ENCODE measurements at places on chromosomes 13 and 19.
A peak's percentile ranks its signal among the peaks of the same experiment; 100 is the strongest.

- no peak for DNase-seq
Observed at GRCh38 chr13:95044452-95045205, 256.6 kb downstream of the ABCC4 start.

DNA sequence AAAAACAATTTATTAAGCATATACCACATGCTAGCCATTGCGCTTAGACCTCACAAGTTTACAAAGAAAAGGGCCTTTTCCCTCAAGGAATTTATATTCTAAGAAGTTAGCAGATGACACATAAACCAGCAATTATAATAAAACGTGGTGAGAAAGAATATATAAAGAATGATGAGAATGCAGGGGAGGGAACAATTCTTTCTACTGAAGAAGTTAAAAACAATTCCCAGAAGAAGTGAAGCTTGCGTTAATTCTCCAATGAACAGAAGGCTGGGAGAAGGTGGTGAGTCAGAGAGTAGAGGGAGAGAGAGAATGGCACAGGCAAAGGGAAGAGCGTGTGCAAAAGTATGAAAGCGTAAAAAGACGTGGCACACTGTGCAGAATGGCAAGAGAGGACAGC is 69.5 kb upstream of the ZDHHC20 start:
- no peak for DNase-seq

GRCh38 chr13:42007844-42008243 is 40.6 kb upstream of the DGKH start:
- no peak for DNase-seq

DNA sequence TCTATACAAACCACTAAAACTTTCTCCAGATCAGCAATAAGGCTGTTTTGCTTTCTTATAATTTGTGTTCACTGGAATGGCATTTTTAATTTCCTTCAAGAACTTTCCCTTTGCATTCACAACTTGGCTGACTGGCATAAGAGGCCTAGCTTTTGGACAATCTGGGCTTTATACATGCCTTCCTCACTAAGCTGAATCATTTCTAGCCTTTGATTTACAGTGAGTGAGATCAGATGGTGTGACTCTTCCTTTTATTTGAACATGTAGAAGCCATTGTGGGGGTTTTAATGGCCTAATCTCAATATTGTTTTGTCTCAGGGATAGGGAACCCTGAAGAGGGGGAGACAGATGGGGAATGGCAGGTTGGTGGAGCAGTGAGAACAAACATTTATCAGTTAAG is 82.7 kb downstream of the FOXO1 start:
- no peak for DNase-seq

DNA sequence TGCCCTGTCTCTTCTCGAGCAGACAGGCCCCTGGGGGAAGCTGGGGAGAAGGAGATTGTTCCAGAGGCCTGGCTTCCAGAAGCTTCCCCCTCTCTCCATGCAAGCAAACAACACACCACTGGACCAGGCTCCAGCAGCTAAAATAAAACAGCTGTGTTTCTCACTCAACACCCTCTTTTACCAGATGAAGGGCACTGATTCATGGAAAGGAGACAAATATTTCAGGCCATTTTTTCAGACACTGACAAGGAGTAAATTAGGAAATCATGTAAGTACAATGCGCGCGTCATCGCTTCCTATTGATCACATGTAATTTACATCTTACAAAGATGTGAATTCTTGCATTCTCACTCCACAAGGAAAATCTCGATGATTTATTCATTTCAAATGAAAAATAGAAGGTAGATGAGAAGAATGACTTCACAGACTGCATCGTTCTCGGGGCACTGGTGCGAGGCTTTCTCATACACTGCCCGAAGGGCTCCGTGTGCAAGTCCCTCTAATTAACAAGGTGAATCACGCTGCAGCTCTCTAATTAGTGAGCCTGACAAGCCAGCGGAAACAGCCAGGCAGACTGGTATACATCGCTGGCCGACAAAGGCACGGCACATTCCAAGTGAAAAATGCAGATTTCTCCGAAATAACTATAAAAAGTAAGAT is 153.6 kb downstream of the KCTD15 start:
- DNase-seq, result no peak

DNA sequence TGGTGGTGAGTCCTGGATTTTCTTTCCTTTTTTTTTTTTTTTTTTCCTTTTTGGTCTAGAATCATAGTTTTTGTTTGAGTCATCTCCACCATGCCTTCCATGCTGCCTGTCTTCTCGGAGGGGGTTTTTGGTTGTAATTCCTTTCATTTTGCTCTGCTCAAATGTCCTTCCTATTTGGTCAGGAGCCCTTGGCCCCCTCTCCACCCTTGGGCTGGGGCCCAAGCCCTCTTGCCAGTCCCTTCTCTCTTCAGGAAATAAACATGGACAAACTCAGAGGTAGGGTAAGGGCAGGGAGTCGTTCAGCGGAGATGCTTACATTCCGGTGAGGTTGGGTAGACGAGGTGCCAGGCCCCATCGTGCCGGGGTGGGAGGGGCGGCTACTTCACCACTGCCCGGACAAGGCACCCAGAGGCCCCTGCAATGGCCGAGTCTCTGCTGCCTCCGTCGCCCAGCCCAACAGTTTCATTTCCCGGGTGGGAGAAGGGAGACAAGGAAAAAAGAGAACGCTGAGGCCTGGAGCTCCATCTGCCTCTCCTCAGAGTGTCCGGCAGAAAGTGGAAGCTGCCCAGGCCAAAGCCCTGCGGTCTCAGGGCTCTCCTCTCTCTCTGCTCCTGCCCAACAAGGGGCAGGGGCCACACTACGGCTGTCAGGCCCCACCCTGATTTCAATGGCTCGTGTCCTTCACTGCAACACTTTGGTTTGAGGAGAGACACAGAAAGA is 12.7 kb downstream of the ZNF574 start:
- DNase-seq, result no peak

DNA sequence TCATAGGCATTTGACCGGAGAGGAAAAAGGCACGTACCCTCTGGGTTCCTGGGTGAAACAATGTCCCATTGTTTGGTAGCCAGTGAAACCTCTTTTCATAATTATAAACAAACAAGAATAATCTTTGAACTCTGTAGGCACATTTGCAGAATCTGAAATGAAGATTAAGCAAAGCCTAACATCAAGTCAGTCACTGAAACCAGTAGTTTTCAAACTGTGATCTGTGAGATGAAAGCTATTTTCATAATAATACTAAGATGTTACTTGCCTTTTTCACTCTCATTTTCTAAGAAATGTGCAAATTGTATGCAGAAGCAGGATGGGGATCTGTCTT is 105.4 kb downstream of the WDFY2 start:
- DNase-seq, result peak; percentile 56

GRCh38 chr19:43553656-43554055 is 20.7 kb downstream of the ZNF575 start:
- no peak for DNase-seq

DNA sequence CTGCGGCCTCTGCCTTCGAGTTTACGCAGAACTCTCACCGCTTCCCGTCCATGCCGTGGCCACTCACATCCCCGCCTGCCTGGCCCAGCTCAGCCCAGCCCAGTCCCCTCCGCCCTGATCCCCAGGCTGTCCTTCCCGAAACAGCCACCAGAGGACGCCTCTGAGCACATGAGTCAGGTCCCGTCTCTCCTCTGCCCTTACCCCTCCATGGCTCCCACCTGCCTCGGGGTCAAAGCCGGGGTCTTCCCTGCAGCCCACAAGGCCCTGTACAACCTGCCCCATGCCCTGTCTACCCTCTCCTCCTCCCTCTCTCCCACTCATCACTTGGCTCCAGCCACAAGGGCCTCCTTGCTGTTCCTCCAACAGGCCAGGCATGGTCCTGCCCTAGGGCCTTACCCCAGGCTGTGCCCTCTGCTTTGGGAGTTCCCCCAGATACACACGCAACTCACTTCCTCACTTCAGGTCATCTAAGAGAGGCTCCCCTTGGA is 8.1 kb upstream of the SEMA6B start:
- DNase-seq, result peak; percentile 34

GRCh38 chr13:97321616-97322321 is 99.6 kb downstream of the MBNL2 start:
- DNase-seq, result no peak

- DNase-seq, result no peak
Observed at GRCh38 chr19:55620410-55621204, 3.8 kb downstream of the ZNF784 start.

- DNase-seq, result no peak
Observed at GRCh38 chr13:74835579-74835978, 646.4 kb downstream of the TBC1D4 start.

GRCh38 chr19:33304760-33305647 is 2.7 kb upstream of the CEBPA start:
- DNase-seq, result no peak

- DNase-seq, result no peak
Observed at GRCh38 chr19:1407528-1408299, at the start of gene DAZAP1. DAZAP1 (plus strand) TSS chr19:1407586; CDS start chr19:1407774, 188 bp downstream.

GRCh38 chr13:39020853-39021462 is 16.9 kb downstream of the PROSER1 start:
- DNase-seq, result no peak

DNA sequence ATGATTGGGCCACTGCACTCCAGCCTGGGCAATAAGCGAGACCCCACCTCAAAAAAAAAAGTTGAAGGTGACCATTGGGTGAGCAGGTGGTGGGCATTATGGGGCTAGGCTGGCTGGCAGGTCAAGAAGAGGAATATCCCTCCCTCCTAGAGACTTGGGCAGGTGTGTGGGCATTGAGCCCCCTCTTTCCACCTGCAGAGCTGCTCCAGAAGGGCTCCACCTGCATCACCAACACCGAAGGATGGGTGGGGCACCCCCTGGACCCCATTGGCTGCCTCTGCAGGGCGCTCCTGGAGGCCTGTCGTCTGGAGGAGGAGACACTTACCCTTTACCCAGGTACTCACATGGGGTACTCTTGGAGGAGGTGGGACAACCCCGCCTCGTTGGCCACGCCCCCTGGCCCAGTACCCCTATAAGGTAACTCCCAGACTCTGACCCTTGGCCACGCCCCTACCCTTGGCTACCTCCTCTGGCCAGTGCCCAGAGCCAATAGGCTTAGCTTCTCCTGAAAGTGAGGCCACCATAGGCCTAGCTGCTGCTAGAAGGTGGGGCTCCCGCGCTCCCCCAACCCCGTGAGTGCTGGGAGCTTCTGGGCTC is 21.9 kb downstream of the ZSWIM4 start:
- DNase-seq, result no peak

GRCh38 chr19:29596080-29596727 is 9.9 kb upstream of the POP4 start:
- DNase-seq, result no peak

DNA sequence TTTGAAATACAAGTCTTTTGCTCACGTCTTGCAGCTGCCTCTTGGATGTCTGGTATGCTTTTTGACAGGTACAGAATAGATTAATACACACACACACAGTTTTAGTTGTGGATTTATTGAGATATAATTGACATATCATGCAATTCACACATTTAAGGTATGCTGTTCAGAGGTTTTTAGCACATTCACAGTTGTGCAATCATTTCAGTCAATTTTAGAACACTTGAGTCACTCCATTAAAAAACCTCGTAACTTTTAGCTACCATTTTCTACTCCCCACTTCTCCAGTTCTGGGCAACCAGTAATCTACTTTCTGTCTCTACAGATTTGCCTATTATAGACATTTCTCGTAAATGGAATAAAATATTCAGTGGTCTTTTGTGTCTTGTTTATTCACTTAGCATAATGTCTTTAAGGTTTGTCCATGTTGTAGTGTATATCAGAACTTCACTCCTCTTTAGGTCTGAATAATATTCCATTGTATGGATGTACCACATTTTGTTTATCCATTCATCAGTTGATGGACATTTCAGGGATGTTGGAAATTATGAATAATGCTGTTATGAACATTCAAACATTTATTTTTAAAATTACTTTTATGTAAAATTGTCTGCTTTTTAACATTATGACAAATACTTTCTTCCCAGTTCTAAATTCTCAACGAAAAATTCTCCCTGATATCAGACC is 2.5 kb upstream of the ZMYM2 start:
- no peak for DNase-seq

DNA sequence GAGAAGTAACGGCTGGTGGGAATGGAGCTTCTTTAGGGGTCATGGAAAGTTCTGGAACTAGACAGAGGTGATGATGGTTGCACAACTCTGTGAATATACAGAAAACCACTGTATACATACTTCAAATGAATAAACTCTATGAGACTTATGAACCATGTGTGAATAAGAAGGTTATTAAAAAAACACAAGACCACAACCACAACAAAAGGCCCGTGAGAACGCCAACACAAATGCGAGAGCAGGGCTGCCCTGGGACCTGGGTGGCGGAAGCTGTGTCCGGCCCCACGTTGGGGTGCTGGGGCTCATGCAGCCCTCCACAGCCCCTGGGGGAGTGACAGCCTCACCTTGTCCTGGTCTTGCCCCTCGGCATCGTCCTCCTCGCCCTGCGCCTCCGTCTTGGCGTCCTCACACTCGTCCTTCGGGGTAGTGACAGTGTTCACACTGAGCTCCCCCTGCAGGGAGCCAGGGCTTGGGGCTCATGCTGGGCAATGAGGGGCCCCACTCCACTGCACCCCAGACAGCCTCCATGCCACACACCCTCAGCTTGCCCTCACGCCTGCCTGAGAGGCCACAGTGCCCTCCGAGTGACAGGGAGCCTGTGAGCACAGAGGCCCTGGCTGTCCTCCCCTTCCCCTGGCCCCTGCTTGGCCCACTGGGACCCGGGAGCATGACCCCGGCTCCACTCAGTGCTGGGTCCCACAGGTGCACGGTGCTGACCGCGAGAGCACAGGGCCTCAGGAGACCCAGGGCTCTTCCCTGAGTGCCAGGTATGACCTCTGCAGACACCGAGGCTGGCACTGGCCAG is 16.0 kb downstream of the IZUMO4 start:
- DNase-seq, result no peak

- peak; percentile 52 for DNase-seq
Observed at GRCh38 chr19:19552798-19553197, 14.7 kb downstream of the CILP2 start.

- no peak for DNase-seq
Observed at GRCh38 chr19:13979244-13979615, 26.9 kb downstream of the RFX1 start.

- DNase-seq, result no peak
Observed at GRCh38 chr13:45933203-45933908, 81.8 kb upstream of the SIAH3 start.

DNA sequence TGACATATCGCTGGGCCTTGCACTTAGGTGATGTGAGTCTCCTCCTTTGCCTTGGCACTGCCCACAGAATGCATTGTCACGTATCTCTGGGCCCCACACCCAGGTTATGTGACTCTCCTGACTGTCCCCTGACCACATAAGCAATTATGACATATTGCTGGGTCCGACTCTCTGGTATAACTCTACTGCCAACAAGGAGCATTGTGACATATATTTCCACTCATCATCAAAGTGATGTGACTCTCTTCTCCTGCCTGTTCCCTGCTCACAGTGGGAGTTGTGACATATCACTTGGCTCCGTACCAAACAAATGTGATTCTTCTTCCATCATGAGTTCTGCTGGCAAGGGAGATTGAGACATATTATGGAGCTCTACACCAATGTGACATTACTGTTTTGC is 15.4 kb upstream of the ZNF681 start:
- DNase-seq, result no peak

- no peak for DNase-seq
Observed at GRCh38 chr19:17248011-17248776, 2.5 kb upstream of the NR2F6 start.

- DNase-seq, result no peak
Observed at GRCh38 chr13:80441968-80442367, 101.0 kb upstream of the SPRY2 start.

GRCh38 chr19:41205995-41206394 is 13.0 kb downstream of the CYP2S1 start:
- DNase-seq, result no peak

Data from GM12865 (cell line).